Activated T-helper 17 cell treated with anti-CD3 and anti-CD28 coated beads, Interleukin-2, amount 50 U/mL, for 72 hours (primary cell): ENCODE measurements at places on chromosomes 3 and 15.

DNA sequence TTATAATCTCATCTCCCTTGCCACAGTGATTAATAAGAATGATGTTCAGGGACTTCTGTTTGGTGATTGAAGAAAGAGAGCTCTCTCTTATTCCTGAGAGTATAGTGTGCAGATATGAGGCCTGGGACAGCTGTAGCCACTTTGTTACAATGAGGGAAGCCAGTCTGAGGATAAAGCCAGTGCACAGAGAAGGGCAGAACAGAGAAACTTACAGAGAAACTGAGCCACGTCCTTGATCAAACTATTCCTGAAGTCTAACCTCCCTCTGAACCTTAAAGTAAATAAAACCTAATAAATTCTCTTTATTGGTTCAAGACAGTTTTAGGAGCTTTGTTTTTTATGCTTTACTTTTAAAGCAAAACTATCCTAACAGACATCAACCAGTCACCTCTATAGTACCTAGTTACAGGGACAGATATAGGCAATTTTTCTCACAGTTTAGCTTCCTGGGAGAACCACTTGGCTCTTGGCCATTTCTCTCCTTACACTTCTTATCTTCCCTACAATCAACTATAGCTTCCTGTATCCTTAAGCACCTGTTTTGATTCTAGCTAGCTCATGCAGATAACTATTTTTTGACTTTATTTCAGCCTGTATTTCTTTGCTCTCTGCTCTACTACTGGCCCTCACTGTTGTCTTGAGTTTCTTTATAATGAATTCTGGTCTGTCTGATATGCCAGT, 284.4 kb downstream of the SHQ1 start:
- ATAC-seq: no peak

DNA sequence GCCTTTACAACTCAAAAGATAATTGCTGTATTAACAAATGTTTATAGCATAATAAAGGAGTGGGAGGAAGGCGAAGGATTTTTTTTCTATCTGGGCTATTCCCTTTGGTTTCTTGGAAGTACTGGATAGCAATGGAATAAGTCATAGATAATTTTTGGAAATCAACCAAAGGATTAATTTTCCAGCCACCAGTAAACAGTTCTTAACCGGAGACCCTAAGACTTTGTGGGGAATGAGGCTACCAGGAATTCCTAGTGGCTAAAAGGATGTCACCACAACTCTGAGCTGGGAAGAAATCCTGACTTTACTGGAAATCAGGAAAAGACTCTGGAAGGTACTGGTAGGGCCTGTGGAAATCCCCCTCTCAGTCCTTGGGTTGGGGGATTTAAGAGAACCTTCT, 138.4 kb upstream of the RARB start:
- ATAC-seq: no peak

DNA sequence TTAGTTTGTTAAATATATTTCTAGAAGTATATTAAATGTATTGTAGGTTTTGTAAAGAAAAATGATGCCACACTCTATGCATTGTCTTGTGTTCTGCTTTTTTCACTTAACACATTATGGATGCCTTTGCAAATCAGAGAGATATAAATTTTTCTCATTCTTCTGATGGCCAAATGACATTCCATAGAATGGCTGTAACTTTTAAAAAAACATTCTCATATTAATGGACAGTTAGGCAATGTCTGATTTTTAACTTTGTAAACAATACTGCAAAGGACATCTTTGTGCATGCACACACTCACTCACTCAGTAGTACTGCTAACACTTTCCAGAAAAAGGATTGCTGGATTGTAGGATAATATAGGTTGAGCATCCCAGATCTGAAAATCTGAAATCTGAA, 195.9 kb downstream of the ITPR1 start:
- ATAC-seq: no peak

DNA sequence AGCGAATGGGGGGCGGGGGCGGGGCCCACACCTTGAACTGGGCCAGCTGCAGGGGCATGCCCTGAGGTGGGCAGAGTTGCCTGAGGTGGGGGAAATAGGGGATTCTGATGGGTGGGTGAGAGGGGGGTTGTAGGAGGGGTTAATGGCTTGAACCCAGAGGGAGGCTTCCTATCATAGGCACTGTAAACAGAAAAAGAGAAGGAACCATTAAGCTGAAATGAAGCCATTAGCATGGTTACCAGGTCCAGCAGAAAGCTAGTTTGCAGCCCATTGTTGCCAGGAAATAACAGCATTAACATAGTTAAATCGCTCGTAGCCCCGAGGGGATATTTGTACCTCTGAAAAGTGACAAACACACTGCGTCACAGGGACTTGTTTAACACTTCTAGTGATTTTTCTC, 29.0 kb downstream of the ETV5 start:
- ATAC-seq: no peak

GRCh38 chr3:148221303-148221702, 476.4 kb upstream of the AGTR1 start:
- ATAC-seq: no peak

GRCh38 chr3:117409701-117410459, 700.3 kb downstream of the TUSC7 start:
- no peak for ATAC-seq

GRCh38 chr3:4741404-4742307, 237.6 kb upstream of the BHLHE40 start:
- ATAC-seq: peak; percentile 61

DNA sequence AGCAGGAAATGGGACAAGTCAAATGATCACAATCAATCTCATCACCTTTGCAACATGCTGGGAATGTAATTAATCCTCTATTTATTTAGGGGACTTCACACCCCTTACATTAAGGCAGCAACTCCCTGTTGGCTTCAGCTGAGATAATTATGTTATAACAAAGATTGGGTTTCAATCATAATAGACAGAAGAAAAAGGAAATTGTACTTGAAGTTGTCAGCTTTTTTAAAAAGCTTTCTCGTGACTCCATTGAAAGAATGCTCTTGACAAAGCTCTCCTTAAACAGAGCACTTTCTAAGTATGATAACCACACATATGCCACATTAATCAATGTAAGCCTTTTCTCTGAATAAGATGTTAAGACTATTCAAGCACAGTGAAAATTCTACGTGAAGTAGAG, 65.7 kb downstream of the SHQ1 start:
- no peak for ATAC-seq

- no peak for ATAC-seq
These were observed 89.2 kb upstream of the RORA start for GRCh38 chr15:61318301-61318700.

DNA sequence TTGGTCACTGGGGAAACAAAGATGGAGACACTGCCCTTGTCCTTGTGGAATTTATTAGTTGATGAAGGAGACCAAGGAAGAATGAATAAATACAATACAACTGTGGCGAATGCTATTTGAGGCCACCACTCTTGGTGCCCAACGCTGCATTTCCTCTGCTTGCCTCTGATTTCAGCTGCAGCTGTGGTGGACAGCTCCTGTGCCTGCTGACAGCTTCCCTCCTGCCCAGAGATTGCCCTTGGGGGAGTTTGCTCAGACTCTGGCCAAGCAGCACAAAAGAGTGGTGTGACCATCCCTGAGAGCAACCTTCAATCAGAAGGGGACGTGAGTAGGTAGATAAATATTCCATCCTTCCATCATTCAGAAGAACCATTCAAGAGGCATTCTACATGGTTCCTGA, 64.6 kb upstream of the FHIT start:
- ATAC-seq: no peak

DNA sequence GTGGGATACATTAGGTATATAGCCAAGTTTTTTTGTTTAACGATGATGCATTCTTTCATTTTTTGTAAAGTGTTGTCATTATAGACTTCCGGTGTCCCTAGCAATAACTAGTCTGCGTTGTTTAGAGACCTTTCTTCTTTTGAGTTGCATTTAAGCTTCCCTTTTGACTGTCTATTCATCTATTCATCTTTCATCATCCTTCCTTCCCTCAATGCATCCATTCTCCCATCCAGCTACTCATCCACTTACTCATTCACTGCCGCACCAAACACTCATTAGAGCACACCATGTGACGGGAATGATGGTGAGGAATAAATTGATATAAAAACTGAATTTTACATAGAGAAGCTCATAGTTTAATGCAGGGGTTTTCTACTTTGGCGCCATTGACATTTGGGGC, 32.9 kb downstream of the OR4F15 start:
- no peak for ATAC-seq

GRCh38 chr3:162143180-162143579, 646.6 kb downstream of the OTOL1 start:
- ATAC-seq: no peak

GRCh38 chr3:182214416-182214815, 502.7 kb downstream of the SOX2 start:
- ATAC-seq: no peak

DNA sequence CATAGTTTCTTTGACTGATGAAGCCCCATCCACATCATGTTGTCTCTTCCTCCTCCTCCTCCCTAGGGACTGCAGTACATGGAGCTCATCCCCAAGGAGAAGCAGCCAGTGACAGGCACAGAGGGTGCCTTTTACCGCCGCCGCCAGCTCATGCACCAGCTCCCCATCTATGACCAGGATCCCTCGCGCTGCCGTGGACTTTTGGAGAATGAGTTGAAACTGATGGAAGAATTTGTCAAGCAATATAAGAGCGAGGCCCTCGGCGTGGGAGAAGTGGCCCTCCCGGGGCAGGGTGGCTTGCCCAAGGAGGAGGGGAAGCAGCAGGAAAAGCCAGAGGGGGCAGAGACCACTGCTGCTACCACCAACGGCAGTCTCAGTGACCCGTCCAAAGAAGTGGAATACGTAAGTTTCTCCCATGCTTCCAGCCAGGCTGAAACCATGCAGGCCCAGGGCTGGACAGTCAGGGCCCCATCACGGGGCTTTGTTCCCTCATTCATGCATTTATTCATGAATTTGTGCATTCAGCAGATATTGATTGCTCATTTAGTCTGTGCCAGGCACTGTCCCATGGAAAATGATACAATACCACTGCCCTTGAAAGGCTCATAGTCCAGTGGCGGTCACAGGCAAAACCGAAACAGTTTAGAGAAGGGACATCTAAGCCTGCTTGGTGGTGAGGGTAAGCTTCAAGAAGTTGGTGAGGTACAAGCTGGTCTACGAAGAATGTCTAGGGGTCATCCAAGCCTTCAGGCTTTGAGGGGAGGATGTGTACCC, 47.1 kb downstream of the LMCD1 start:
- no peak for ATAC-seq

DNA sequence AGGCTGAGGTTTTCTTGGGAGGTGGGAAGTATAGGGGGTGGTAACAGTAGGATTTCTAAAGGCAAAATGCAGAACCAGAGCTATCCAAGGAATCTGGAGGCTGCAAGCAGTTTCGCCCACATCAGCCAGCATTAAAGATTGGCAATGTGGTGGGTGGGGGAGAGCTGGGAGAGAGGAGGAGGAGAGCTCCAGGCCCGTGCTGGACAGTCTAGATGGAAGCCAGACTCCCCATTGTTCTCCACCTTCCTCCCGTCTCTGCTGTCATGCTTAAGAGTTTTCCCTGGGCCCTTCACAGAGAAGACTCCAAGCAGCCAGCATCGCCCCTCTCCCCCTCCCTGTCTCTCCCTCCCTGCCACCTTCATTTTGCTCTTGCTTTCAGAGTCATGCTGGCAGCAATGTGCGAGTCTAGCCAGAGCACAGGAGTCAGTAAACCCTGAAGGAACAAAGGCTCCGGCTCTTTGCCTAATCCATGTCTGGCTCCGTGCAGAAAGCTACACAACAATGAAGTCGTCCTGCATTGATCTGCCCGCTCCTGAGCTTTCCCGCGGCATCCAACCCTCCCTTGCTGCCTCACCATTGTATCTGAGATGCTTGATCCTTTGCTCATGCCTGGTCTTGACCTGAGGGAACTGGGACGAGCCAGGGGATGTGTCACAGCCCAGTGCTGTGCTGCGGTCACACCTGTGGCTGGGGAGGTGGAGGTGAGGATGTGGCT, 282.9 kb downstream of the NTRK3 start:
- no peak for ATAC-seq

DNA sequence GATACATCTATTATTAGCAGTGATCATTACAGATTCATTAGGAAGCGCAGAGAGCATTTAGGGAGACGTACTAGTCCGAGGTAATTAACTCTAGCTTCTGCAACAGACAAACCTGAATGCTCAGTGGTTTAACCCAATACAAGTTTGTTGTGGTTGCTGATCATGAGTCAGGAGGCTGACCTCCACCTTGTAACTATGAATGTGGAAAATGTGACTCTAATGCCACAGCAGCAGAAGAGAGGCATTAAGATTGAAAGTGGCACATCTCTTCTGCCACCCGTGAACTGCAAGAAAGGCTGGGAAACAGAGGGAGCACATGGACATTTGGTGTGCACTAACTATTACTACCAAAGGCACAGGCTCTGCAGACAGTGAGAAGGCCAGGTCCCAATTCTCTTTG, 71.2 kb upstream of the C3orf80 start:
- ATAC-seq: peak; percentile 80

DNA sequence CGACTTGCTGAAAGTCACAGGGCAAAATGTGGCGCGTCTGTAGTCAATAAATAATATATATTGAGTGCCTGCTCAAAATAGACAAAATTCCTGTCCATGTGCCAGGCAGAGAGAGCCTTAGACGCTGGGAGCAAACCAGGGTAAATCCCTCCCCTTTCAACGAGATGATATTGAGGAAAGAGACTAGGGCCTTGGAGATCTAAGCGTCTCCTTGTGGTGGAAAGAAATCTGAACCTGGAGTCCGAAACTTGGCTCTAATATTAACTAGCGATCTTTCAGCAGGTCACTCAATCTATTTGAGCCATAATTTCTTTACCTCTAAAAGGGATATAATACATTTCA, 348 bp upstream of the DPP8 start:
- peak; percentile 10 for ATAC-seq
